ENCODE measurements at places on chromosomes 13 and 19.
A peak's percentile ranks its signal among the peaks of the same experiment; 100 is the strongest.

DNA sequence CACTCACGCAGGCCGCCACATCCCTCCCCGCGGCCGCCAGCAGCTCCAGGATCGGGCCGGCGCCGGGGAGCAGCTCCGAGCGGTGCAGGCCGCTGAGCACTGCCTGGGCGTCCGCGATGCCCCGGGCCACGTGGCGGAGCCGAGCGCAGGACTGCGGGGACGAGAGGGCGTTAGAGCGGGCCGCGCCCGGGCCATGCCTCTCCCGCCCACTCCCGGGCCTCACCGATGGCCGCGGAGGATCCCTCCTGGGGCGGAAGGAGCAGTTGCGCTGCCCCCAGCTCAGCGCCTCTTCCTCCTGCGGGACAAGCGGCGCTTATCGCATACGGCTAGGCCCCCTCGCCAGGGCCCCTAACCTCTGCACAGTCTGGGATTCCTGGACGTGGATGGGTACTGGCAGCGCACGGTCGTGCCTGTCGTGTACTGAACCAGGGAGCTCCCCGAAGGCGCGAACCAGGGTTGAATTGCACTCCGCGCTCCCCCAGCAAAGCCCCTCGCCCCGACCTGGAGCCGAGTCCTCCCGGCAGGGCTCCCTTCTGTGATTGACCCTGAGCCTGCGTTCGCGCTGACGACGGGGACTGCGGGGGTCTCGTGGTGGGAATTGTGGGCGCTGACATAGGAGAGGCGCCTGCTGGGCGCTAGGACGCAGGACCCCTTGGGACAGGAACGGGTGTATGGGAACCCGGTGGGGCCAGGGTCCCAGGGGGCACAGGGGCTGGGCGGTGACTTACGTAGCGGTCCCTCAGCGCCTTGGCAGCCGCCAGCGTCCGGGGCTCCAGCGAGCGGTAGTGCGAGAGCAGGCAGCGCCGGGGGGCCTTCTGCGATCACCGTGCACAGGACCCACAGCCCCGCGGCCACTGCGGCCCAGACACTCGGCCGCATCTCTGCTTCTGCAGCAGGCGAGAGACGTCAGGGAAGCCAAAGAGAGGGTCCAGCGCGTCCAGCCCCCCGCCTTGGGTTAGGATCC is 673 bp downstream of the IFNL4 start:
- no peak for DNase-seq

- no peak for DNase-seq
Measured at GRCh38 chr13:83295686-83296085, 586.6 kb downstream of the SLITRK1 start.

DNA sequence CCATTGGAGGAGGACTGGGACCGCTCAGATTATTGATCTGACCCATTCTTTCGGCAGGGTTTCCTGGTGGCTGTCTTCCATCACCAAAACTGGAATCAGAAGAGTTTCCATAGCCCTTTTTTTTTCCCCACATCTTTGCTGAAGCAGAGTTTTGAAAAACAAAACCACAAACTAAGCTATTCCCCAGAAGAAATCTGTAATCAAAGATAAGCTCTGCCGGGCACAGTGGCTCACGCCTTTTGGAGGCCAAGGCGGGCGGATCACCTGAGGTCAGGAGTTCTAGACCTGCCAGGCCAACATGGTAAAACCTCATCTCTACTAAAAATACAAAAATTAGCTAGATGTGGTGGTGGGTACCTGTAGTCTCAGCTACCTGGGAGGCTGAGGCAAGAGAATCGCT is 4.2 kb upstream of the ICAM1 start:
- DNase-seq, result no peak

GRCh38 chr13:56314765-56315164 is 826.0 kb upstream of the PRR20A start:
- peak; percentile 17 for DNase-seq

- DNase-seq, result no peak
Measured at GRCh38 chr19:38655148-38655824, 7.8 kb downstream of the ACTN4 start.

DNA sequence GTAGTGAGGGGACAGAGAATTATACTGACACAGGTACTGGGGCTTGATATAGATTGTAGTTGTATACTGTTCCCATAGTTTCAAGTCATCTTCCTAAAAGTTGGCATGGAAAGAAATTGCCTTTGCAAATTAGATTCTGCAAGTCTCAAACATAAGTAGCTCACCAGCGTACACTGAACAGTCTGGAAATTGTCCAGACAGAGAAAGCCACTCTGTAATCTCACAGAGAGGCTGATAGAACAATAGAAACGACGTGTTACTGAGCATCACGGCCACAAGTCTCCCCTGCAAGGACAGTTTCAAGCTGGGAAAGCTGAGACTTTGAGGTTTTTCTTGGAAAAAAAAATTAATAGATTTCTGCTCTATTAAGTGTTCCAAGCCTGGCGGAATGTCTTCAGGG is 228.6 kb downstream of the DNAJC15 start:
- no peak for DNase-seq

DNA sequence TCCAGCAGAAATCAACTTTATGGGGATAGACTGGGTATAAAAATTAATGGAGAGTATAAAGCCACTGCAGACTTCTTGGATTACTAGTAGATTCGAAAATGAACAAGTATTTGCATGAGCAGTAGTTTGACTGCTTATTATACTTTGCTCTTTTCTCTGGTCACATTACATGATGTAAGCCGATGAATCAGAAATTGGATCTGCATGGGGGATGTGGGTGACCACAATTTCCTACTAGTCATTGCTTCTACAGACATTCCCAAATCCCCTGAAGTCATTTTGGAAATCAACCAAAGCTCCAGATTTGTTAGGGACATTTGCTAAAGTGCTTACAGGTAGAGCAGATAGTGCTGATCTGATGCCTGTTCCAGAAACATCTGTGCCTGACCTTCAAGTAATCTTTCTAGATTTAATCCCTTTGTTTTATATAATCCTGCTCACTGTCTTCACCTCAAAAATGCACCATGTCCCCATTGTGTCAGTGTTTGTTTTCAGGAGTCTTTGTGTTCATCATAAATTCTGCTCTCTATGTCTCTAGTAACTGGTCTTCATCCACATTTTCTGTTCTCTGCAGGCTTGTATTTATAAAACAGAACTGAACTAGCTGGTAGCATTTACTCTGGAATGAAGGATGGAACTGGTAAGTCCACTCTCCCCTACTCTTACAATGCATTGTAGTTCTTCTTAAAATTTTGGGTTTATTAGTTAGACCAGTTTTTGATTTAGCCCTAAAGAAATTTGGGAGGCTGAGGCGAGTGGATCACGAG is 201.5 kb upstream of the CSNK1A1L start:
- no peak for DNase-seq

- peak; percentile 43 for DNase-seq
Measured at GRCh38 chr19:14432791-14433553, at the start of gene PKN1. Gene PKN1 (plus strand): TSS chr19:14433306. CDS start chr19:14433522, 216 bp downstream.

- DNase-seq, result no peak
Measured at GRCh38 chr19:610071-610800, 20.6 kb downstream of the HCN2 start.

GRCh38 chr19:50494186-50495019 is 16.6 kb downstream of the JOSD2 start:
- DNase-seq, result no peak

DNA sequence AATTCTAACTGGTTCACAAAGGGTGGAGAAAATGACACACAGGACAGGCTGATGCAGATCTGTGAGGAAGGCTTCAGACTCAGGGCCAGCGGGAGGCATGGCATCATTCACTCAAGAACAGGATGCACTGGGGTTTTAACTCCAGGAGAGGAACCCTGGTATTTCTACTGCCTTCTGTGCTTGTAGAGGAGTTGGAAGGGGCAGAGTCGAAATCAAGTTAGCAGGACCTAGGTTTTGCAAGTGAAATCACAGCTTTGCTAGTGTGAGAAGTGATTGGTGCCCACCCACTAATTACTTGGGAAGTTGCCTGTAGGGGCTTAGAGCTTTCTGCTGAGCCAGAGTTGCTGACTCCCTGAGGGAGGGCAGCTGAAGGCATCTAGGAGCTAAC is 92.7 kb downstream of the AKAP11 start:
- no peak for DNase-seq

GRCh38 chr19:40687525-40688016 is 2.9 kb downstream of the NUMBL start:
- no peak for DNase-seq

- no peak for DNase-seq
Measured at GRCh38 chr19:2057484-2058469, 6.7 kb upstream of the MKNK2 start.

DNA sequence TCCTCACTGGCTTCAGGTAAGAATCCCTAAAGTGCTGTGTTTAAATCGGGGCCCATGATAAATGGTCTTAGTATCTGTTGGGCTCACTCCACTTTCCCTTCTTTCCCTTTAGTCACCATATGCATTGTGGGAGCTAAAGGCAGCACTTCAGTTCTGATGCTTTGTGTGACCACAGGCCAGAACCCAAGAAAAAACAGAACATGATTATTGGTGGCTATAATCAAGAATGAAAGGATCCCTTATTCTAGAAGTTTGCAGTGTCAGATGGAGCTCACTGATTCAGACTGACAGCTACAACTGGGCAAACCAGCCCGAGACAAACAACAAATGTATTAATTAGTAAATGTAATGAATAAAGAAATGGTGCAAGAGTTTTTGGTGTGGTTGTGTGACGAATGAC is 57.3 kb upstream of the POMP start:
- no peak for DNase-seq

- DNase-seq, result no peak
Measured at GRCh38 chr13:25920277-25920676, 131.5 kb downstream of the SHISA2 start.

DNA sequence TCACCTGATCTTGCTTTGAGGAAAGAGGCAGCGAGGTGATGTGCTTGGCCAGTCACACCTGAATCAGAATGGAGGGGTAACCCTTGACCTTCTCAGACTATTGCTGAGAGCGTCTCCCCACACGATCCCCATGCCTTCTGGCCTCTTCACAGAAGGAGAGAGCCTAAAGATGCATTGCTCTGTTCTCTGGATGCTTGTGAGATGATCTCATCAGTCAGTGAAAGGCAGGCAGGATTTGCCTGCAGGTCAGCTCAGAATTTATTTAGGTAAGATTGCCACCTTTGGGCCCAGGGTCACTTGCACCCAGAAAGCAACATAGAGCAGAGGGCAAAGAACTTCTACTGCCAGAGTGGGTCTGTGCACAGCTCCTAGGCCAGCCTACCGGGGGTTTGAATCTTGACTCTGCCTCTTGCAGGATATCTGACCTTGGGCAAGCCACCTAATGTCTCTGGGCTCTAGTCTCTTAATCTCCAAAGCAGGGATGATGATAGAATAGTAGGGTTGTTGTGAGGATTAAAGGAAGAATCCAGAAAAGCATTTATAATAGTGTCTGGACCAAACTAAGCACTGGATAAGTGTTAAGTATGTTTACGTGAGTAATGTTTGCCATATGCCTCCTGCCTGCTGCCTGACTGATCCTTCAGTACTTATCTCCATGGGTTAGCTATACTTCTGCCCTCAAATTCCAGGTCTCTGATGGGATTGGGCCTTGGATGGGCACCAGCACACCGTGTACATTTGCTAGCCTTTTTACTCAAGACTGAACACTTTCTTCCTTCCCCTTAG is 8.4 kb upstream of the FLT1 start:
- no peak for DNase-seq

DNA sequence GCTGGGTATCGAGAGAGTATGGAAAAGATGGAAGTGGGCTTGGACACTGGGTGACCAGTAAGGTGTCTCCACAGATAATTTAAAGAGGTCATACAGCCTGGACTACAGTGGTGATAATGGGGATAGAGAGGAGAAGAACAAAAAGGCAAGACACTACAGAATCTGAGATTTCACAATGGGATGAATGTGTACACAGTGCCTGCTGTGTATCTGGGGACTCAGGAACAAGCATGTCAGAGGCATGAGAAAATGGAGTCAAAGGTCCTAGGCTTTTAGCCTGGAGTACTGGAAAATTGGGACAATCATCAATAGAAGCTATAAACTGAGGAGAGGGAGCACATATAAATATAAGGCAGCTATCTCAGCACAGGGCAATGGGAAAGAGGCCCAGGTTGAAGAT is 69.4 kb downstream of the TSC22D1 start:
- DNase-seq, result no peak

DNA sequence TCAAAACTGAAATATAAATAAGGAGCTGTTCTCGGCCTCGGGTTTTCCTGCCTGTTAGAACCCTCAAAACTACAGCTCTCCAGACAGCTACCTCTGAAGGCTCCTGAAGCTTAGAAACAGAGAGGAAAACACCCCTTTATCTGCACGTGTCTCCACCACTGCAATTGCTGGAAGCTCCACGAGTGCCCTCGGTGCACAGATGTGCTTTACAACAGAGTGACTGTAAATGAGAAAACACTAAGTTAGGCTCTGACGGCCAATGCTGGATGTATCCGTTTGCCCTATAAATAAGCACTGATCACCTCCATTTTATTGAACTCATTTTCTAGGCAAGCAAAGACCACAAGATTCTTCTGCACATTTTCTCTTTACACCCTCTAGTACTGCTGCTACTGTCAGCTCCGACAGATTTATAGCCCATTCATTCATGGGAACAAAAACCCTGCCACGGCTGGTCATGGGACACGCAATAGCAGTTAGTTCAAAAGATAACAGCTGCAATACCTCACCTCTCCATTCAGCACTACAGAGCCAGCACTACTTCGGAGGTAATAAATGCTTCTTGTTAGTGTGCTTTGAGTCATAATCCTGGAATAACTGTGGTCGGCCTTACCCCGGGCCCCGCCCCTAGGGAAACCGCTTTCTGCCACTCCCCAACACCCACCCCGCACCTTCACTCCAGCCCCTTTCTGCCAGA is 241.1 kb upstream of the ZNF507 start:
- DNase-seq, result no peak

- no peak for DNase-seq
Measured at GRCh38 chr13:43611281-43612273, 175.2 kb downstream of the ENOX1 start.

DNA sequence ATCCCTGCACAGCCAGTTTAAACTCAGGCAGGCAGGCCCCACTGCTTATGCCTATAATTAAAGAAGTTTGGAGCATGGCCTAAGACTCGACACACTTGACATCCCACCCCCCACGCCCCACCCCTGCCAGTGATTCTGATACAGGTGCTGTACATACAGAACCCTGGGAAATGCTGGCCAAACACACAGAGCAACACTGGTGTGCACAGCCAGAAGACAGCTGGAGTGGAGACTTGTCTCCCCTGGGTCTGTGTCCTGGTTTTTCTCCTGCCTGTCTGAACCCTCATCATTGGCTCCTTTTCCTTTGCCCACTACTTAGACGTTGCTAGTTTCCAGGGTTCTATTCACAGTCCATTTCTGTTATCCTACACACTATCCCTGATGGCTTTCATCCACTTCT is 76.8 kb downstream of the DLEU7 start:
- DNase-seq, result no peak
